Uterus (tissue), 4 donors: ENCODE measurements at places on chromosomes 3 and 15. TPM values are rescaled to one million over a fixed set of nuclear protein-coding genes. Genes with fewer than 3 reads are reported as not detected.

CEMIP gene
- under 0.01 TPM for total RNA-seq

ANKRD63 gene
- not detected for total RNA-seq

DPPA2 gene
- not detected for total RNA-seq

GADL1 gene
- not detected for total RNA-seq

DNA sequence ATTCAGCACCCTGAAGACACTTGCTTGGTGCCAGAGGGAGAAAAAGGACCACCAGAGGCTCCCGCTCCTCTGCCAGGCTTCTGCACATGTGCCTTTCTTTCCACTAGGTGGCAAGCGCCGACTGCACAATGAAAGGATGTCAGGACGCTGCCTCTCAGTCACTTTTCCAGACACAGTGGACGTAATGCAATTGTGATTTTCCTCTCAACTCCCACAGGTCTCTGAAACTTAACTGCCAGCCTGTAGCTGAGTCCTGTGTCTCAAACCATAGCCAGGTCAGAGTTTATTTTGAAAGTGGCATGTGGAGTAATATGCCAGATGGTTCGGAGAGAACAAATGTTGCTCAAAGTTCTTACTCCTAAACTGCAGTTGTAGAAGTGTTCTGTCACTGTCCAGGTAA lies 162.9 kb downstream of the ITPR1 start:
- DNase-seq: peak; percentile 66

DNA sequence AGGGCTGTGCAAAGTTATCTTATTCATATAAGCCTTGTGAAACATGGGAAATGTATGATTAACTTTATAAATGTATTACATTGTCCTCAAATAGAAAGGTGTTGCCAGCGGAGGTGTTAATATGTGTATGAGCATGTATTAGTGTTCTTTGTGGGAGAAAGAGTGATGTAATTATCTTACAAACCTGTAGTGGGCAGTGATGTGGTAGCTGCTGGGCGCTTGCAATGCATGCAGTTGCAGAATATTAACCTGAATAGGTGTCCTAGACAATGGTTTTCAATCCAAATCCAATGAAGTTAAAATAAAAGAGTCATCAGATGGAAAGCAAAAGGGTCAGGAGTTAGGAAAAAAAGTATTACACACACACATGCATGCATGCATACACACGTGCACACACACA lies 881.3 kb upstream of the CADM2 start:
- no peak for DNase-seq

DNA sequence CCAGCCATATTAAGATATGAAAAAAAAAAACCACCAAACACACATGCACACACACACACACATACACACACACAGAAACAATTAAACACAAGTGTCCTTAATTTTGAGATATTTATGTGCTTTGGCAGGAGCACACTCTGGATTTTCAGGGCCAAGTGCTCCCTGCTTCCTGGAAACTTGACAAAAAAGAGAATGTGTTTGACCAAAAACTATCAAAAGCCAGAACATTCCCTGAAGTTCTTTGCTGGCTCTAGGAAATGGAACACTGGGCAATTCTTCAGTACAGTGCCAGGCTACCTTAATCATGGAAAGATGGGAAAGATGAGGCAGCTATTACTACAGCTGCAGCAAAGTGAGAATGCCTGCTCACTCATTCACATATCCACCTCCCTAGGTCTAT lies 44.6 kb downstream of the P3H2 start:
- DNase-seq: no peak

GRCh38 chr3:59150039-59150438 lies 100.2 kb upstream of the CFAP20DC start:
- no peak for DNase-seq

GRCh38 chr15:89172921-89173320 lies 48.5 kb downstream of the RLBP1 start:
- no peak for DNase-seq

- no peak for DNase-seq
Measured at GRCh38 chr15:53458736-53459135, 300.7 kb downstream of the WDR72 start.

GRCh38 chr3:97930018-97930417 lies 42.2 kb downstream of the RIOX2 start:
- DNase-seq: no peak

DNA sequence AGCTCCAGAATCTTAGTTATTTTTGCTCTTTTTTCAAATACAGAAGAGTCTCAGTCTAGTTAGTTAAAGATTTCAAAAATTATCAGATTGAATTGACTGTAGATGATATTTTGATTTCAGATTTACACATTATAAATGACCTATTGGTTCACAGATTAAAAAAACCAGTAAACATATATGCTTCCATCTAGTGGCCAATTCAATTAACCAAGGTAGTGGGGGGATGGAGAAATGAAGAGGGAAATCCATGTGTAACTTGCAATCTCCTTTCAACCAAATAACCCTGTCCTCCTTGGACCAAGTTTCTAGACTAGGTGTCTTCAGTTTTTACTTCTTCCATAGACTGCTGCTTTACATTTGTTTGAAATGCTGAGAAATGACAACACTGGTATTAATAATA lies 789.8 kb downstream of the ROBO1 start:
- no peak for DNase-seq

DNA sequence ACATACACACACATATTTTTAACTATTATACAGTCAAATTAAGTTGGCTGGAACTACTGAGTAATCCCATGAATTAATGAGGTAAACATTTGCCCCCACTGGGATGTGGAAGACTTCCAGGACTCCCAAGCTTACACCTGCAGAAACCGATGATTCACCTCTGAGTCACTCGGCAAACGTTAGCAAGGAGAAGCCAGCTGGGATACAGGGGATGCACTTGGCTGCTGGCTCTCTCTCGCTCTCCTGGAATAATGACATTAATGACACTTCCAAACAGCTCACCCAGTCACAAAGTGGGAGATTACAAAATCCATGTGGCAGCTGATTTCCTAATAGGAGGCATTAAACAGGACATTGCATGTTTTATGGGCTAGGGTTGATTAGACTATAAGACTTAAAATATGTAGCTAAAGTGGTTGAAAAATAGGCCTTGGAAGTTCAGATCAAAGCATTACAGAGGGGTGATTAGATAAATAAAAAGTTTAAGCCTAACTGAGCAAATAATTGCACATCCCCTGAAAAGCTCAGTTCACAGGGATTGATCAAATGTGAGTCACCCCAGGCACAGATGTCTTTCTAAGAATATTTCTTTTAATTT lies 500.9 kb downstream of the SOX2 start:
- peak; percentile 38 for DNase-seq
